ENCODE measurements at places on chromosomes 1 and 21.

DNA sequence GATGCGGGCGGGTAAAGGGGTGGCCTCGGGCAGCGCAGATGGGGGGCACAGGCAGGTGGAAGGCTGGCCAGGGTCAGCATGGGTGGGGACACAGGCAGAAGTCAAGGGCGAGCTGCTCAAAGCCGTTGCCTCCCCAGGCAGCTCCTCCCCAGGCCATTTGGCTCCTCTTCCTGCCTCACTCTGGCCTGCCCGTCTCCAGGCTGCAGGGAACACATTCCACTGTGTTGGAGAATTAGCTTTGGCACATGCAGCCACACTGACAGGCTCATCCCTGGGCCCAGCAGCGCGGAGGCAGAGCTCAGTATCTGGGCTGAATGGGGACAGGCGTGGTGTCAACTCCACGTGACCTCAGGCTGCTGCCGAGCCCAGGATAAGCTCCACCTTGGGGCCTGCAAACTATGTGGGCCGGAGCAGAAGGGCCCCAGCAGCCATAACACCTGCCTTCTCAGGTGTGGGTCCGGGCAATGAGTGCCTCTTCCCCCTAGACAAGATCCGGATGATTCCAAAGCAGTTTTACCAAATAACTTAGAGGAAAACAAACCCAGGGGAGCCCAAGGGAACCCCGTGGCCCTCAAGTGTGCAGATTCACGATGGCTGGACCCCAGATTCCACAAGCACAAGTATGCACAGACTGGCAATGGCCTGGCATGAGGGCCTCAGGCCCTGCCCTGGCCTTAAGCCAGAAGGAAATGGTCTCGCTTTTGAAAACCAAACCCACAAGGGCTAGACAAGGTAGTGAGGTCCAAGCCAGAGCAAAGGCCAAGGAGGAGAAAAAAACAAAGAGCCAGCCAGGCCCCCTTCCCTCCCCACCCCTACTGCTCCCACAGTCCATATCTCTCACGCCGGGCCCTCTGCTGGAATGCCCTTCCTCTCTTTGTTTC is 40.2 kb downstream of the HSPG2 start:
- DNase-seq = no peak

DNA sequence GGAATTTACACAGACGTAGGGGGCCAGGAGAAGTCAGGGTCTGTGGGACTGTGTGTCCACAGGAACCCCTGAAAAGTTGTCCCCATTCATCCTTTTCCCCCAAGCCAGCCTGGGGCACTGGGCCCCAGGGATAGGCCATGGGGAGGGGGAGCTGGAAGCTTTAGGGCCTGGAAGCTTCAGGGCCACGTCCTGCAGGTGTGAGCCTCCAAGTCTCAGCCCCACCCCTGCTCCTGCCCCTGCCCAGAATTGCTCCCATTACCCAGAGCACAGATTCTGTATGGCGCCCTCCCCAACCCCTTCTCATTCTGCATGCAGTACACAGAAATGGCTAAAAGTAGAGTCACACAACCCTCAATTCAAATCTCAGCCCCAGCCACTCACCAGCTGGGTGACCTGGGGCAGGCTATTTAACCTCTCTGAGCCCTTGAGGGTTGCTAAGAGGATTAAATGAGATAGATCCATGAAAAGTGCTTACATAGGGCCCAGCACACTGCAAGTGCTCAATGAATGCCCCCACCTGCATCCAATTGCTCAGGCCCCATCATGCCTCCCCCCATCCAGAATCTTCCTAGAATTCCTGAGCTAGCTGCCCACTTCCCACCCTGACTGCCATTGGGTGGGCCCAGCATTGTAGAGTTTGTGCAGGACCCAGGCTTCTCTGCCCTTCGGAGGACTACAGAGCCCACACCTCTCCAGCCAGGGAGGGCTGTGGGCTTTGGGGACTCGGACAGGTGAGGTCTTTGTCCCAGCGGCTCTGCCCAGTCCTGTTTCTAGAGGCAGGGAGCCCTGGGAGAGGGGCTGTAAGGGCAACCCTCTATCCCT is 6.5 kb downstream of the RAP1GAP start:
- DNase-seq = no peak

DNA sequence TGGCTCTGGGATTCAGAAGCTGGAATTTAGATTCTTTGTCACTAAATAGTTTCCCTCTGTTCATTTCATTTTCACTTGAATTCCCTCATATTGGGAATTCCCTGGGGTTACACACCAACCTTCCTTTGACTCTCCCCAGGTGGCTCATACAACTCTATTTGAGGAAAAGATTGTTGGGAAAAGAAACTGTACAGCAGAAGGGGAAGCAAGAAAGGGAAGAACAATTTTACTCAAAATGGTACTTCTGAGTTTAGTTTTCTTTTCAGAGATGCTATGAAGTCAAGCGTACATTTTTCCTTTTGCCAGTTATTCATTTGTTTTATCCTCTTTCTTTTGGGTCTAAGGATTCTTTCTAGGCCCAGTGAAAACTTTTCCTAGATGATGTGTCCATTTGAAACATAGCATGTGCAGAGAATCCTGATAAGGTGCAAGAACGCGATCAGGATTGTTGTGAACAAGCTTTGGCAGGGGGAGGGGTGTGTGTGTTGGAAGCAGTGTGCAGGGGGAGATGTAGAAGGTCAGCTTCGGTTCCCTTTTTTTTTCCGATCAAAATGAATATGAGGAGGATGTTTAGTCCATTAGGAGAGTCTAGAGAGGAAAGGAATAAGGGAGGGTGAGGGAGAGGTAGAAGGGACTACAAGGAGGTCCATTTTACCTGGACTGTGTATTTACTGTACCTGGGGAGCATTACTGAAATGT is 26.8 kb upstream of the CD1D start:
- no peak for DNase-seq

GRCh38 chr1:32877211-32878110 is 6.7 kb upstream of the FNDC5 start:
- DNase-seq = no peak

GRCh38 chr21:42452401-42453223 is 43.4 kb downstream of the RSPH1 start:
- no peak for DNase-seq

GRCh38 chr1:3731583-3732433 is 20.4 kb upstream of the CCDC27 start:
- DNase-seq = no peak

- no peak for DNase-seq
These were observed 110.7 kb downstream of the SPATA46 start for GRCh38 chr1:162265983-162266382.

GRCh38 chr1:157133426-157133825 is 4.8 kb downstream of the ETV3 start:
- DNase-seq = no peak

DNA sequence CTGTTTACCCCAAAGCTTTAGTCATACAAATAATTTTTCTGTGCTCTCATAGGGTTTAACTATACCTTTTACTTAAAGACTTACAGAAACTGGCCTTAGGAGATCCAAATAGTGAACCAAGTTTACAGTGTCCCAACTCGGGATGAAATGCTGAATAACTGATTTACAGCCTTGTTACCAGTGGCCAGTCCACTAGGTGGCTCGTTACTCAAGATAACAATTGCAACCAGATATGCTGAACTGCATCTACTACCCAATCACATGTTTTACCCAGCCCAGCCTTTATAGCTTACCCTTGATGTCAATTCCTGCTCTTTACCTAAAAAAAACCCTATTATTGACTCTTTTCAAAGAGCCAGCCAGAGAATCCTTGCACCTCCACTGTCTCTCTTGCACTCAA is 1148.8 kb upstream of the ADGRL4 start:
- no peak for DNase-seq

DNA sequence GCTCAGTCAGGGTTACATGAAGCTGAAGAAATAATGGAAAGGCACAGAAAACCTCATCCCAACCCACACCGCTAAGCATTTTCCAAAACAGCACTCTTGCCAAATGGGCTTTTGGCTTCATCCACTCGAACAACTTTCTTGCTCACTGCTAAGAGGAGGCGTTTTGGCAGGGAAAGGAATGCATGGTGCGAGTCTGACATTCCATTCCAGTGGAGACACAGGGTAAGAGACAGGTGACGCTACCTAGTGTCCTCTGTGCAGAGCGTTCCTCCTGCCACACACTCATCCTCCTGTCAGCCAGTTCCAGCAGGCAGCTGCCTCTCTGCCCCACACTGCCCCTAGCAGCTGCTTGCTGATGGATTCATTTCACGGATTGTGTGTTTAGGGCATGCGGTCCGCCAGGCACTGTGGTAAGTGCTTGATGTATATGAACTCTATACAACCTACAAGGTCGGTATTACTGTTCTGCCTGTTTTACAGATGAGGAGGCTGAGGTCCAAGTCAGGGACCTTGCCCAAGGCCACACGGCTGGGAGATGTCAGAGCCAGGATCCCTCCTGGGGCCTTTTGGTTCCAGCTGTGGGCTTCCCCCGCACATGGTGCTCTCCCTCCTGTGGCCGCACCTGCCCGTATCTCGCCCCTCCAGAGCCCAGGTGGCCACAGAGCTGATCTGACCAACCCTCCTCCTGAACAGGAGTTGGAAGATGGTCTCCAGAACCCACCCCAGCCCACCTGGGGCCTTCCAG is 25.7 kb upstream of the BACE2 start:
- DNase-seq = no peak

- DNase-seq = no peak
These were observed 12.9 kb upstream of the KCNJ15 start for GRCh38 chr21:38243732-38244406.

GRCh38 chr1:44134071-44134920 is 7.1 kb downstream of the KLF18 start:
- DNase-seq = no peak

GRCh38 chr1:92837062-92837461 is 5.2 kb downstream of the RPL5 start:
- DNase-seq = no peak

GRCh38 chr1:30920827-30921226 is 12.3 kb upstream of the SDC3 start:
- DNase-seq = no peak

- no peak for DNase-seq
These were observed 5.4 kb downstream of the ARHGEF10L start for GRCh38 chr1:17544776-17545350.

GRCh38 chr1:46594063-46594462 is 10.0 kb downstream of the MKNK1 start:
- no peak for DNase-seq

DNA sequence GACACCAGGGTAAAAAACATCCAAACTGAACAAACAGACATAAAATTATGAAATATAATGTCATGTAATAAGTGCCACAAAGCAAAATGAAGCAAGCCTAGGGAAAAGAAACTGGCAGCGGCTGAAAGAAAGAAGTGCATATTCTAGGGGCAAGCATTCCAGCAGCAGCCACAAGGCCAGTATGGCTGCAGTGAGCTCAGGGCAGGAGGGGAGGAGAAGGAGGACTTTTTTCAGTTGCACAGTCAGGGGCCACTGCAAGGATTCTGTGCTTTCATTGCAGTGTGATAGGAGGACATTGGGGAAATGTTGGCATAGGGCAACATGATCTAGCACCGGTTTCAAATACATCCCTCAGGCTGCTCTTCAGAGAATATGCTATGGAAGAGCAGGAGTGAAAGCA is 263.8 kb downstream of the NEGR1 start:
- no peak for DNase-seq

GRCh38 chr1:223087291-223088255 is 55.5 kb downstream of the TLR5 start:
- no peak for DNase-seq

DNA sequence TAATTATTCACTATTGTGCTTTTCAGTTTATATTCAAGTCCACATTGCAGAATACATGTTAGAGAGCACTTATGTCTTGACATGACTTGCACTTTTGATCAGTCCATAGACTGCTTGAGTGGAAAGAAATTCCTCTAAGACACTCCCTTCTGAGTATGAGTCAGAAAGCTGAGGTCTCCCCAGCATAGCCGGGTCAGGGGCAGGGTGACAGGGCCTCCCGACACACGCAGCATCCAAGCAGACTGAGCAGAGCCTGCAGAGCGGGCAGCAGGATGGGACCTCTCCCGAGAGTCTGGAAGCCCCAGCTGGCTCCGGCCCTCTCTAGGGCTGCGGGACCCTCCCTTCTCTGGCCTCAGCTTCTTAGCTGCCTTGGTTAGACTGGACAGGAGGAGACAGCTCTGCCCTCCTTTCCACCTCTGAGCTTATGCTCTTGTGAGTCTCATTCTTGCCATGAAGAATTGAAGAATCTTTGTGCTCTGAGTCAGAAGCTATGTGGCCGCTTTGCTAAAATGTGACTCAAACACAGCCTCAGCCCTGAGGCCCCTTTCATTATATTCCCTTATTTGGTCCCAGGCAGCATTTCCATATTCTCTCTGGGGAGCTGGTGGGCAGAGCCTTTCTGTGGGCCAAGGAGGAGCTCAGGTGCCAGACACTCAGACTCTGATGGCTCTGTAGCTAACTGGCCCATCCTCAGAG is 11.2 kb upstream of the CAPN2 start:
- no peak for DNase-seq

DNA sequence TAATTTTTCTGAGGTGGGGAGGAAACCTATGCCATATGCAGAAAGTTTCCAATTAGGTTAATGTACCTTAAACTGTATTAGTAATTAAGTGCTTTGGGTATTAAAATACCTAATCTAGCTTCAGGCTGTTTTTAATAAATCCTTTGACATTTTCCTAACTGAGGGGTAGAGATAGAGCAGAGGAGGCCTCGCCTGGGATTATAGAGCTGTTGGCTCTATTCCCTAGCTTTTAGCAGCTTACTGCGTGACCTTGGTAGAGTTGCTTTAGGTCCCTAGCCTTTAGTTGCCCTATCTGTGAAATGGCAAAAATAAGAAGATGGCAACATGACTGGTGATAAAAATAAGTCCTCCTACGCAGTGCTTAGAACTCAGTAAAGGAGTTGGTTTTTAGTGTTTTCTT is 621.0 kb downstream of the LMO4 start:
- no peak for DNase-seq

GRCh38 chr1:172663732-172664131 is 4.8 kb downstream of the FASLG start:
- DNase-seq = no peak

DNA sequence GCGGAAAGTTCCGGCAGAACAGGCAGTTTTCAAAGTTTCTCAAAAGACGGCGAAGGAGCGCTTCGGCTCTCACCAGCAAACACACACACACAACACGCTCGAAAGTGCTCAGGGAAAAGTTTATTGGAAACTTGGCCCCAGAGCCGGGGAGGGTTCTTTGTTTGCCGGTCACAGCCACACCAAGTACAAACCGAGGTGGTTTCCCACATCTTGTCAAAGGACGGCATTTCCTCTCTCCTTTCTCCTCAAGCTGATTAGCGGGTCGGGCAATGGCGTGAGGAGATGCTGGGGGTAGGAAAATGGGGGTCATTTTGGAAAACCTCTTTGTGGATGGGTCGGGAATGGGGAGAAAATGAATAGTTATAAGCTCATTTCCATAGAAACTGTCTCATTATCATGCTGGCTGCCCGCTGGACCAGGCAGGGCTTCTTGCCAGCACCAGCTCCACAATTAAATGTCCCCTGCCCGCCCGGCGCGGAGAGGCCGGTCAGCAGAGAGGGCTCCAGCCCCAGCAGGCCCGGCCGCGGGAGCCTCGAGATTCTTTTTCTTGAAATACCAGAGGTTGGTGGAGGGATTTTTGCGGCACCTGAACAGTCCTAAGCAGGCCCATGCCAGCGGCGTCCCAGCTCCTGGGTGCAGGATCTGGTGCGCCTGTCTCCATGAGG is 92.3 kb downstream of the PRDM16 start:
- DNase-seq = no peak

GRCh38 chr1:210262167-210262896 is 29.7 kb downstream of the SERTAD4 start:
- no peak for DNase-seq

- DNase-seq = no peak
These were observed 86.7 kb downstream of the PEX14 start for GRCh38 chr1:10561497-10561896.

- DNase-seq = no peak
These were observed 888 bp downstream of the HES5 start for GRCh38 chr1:2528966-2529783.

- DNase-seq = no peak
These were observed 31.3 kb downstream of the SDCCAG8 start for GRCh38 chr1:243287123-243287460.

- no peak for DNase-seq
These were observed 1.2 kb upstream of the FAAP20 start for GRCh38 chr1:2195785-2196184.

Data from stimulated activated CD4-positive, alpha-beta T cell treated with anti-CD3 and anti-CD28 coated beads, Interleukin-1b, Interleukin-23, amount 100 ng/mL, for 24 hours (primary cell).